ENCODE measurements at places on chromosomes 2 and 18. TPM values are rescaled to one million over a fixed set of nuclear protein-coding genes. Genes with fewer than 3 reads are reported as not detected.

KYNU gene
- 0.40 TPM for total RNA-seq

HRH4 gene
- not detected for total RNA-seq

GCA gene
- total RNA-seq, result 5.2 TPM

GRCh38 chr2:85266146-85267041 is 61.4 kb downstream of the TGOLN2 start:
- peak; percentile 70 for DNase-seq

RFX8 gene
- not detected for total RNA-seq

CCDC68 gene
- 1.0 TPM for total RNA-seq

- no peak for DNase-seq
Measured at GRCh38 chr2:25548601-25549000, 124.8 kb downstream of the DTNB start.

GRCh38 chr2:201118961-201119854 is 3.2 kb downstream of the CFLAR start:
- no peak for DNase-seq

DNA sequence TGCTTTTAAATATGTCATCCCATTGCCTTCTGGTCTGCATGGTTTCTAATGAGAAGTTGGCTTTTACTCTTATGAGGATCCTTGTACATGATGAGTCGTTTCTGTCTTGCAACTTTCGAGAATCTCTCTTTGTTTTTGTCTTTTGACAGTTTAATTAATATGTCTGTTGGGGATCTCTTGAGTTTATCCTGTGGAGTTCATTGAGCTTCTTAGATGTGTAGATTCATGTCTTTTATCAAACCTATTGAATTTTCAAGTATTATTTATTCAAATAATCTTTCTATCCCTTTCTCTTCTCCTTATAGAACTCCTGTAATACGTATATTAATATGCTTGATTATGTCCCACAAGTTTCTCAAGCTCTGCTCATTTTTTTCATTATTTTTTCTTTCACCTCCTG is 67.9 kb downstream of the TMEM185B start:
- DNase-seq, result no peak

DNA sequence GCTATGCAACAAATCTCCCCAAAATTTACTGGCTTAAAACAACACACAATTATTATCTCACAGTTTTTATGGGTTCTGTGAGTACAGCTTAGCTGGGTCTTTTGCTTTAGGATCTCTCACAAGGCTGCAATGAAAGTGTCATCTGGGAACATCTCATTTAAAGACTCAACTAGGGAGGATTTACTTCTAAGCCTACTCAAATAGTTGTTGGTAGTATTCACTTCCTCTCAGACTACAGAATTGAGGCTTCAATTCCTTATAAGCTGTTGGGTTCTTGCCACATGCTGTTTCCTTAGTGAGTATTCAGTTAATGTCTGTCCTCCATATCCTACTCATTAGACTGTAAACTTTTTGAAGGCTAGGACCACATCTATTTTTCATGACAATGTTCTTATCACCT is 72.3 kb downstream of the MDH1 start:
- DNase-seq, result no peak

DNA sequence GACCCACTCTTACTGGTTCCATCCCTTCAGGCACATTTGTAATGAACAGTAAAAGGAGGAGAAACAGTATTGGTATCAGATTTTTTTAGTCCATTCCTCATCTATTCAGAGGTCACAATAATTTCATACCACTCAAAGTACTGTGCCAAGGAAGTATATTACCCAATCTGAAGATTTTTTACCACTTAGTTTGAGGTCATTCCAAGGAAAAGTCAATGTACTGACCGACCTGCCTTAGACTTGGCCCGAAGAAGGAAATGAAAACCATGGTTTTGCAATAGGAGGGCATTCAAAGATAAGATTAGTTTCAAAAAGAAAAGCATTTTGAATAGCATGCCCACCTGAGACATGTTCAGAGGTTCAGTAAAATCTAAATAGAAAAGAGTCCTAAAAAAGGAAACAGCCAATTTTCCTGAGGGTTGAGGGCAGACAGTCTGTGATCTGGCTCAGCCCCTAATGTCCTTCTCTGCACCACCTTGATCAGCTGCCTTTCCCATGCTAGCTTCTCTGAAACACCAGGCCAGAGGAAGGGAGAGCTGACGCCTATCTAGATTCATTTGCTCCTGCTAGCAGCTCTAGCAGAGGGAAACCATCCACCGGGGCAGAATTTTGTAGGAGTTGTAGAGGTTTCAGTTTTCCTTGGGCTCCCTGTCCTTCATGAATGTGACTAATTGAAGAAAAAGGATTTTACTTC is 107.3 kb upstream of the FZD5 start:
- no peak for DNase-seq

TMSB10 gene
- total RNA-seq, result 284 TPM

DNA sequence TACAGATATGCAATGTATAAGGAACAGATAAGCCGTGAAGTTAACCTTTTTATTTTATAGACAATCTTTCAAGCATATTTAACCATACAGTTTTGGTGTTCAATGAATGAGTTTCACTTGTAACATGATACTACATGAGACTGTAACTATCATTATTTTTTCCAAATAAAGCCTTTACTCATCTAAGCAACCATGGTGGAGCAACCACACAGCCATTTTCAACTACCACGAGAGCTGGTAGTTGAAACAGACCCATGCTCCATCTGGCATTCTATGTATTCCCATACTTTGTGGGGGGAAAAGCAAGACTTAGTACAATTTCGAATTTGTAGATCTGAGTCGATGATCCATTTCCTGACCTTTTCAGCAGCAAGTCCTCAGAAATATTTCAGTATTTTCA is 159.3 kb upstream of the RND3 start:
- DNase-seq, result no peak
